NCI-H446 (cell line): ENCODE measurements at places on chromosomes 5 and 9.
A peak's percentile ranks its signal among the peaks of the same experiment; 100 is the strongest.

- no peak for DNase-seq
Observed at GRCh38 chr5:152683205-152683604, 278.1 kb upstream of the NMUR2 start.

DNA sequence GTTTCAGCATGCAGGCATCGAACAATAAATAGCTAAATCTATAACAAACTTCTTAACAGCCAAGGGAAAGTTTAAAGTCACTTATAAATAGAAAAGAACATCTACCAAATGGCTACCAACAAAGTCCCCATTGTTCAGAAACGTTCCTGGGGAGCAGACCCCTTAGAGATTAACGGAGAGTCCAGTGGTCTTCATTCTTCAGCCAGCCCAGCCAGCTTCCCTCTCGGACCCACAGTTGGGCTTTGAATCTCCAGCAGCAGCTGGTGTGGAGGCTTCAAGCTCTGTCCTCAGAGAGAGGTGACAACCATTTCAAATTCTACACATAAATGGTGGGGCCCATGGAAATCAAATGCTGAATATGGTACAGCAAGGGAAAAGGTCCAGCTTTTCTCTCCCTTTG is 11.2 kb downstream of the ENC1 start:
- no peak for DNase-seq

DNA sequence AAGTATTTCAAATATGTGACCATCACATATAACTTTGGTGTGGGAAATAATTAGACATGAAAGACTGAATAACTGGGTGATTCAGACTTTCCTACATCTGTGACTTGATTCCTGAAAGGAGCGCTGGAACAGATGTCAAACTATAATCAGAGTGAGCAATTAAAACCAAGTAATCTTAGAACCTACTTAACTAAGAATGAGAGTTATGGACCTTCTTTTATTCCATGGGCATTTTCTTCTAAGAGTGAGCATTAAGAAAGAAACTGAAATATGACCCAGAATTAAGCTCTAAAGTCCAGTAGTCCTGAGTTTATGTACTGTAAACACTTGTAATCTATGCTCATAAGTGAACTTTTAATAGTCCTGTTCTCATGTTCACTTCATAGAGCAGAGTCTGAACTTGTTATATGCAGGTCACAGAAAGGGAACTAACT is 68.4 kb downstream of the PAM start:
- DNase-seq = peak; percentile 40

- DNase-seq = no peak
Observed at GRCh38 chr9:7094052-7094451, 336.3 kb downstream of the KDM4C start.

- DNase-seq = no peak
Observed at GRCh38 chr9:21559402-21560280, 77.5 kb upstream of the IFNE start.

DNA sequence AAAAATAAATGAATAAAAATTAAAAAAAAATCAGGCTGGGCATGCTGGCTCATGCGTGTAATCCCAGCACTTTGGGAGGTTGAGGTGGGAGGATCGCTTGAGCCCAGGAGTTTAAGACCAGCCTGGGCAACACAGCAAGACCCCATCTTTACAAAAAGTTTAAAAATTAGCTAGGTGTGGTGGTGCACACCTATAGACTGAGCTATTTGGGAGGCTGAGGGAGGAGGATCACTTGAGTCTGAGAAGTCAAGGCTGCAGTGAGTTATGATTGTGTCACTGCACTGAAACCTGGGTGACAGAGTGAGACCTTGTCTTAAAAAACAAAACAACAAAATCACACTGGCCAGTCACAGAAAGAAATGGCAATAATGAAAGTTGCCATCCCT is 3.4 kb upstream of the CNTRL start:
- no peak for DNase-seq
